ENCODE measurements at places on chromosomes 13 and 19.

GRCh38 chr19:3710265-3710812, 2.2 kb downstream of the TJP3 start:
- peak; percentile 75 for DNase-seq

- no peak for DNase-seq
Observed at GRCh38 chr19:51000981-51001380, 423 bp downstream of the KLK8 start.

DNA sequence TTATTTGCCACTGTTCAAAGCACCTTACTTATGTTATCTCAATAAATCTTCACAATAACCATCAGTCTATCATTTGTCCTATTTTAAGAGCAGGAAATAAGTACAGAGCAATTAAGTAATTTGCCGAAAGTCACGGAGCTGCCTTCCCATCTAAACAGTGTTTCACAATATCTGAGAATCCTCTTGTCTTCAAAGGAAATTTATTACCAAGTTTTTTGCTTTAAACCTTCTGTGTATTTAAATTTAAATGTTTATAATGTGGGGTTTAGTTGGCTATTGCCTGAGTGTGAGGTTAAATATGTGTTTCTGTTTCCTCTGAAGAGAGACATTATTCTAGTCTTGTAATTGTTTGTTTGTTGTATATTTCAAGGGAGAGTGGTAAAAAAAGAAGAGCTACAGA, 633.1 kb downstream of the EFNB2 start:
- no peak for DNase-seq

DNA sequence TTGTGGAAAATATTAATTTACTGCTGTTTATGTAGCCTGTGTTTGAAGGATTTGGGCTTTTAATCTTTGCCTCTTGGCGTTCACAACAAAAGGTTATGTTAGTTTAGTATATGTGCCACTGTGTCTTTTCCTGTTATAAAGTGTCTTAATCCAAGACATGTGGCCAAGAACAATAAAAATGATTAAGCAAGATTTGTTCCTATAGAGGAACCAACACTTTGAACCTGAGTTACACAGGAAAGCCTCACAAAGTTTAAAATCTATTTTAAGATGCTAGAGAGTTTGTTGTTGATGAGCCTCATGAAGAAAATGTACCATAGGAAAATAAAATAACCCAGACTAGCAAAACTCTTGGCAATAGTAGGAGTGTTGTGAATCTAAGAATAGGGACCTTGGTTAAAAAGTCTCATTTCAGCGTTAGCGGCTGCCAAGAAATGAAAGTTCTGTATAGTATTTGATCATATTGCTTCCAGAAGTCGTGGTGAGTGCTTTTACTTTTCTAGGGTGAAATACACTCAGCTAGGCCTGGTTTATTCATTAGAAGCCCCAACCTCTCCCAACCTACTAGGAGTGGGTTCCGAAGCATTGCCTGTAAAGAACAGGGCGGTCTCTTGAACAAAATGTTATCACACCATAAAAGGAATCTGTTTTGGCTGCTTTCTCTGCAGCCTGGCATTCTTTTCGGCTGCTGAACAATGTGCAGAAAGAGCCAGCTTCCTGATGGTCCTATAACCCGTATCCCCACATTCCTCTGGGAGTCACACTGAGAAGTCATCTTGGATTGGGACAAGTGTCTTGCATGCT, 102.6 kb downstream of the LRCH1 start:
- peak; percentile 36 for DNase-seq

- DNase-seq, result no peak
Observed at GRCh38 chr19:13964776-13965175, 12.5 kb downstream of the DCAF15 start.

DNA sequence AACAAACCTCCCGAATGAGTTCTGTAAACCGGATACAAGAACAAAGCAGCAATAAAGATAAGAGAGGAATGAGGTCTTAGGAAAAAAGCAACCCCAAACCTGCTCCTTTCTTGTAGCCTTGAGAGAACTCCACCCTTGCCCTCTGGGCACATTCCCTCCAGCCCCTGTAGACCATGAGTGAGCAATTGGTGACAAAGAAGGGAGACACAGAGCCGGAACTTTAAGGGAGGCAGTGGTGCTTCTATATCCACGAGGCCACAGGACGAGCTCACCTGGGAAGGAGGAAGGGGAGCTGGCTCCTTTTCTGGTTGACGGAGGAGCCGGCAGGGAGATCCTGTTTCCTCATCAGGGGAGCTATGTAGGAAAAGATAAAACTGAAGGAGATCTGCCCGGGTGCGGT, 13.0 kb downstream of the BRME1 start:
- no peak for DNase-seq

GRCh38 chr13:35293579-35294226, 182.8 kb downstream of the MAB21L1 start:
- DNase-seq, result no peak

GRCh38 chr19:2214251-2214650, 21.9 kb downstream of the PLEKHJ1 start:
- no peak for DNase-seq

DNA sequence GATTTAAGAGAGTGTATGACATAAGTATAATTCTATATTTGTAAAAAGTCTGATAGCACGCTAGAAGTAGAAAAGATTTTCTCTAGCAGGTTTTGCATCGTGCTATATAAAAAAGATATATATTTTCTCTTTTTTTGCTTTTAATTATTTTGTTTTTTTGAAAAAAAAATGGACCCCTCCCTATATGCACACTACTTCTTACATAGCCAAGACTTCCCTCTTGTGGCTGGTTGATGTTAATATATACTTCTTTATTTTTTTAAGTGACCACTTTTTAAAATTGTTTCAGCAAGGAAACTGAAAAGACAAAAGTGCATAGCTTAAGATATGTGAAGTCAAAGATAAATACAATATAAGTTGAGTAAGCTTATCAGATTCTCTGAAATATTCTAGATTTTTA, 1202.8 kb downstream of the DIAPH3 start:
- DNase-seq, result peak; percentile 18

All from iris pigment epithelial cell (primary cell).